Activated CD8-positive, alpha-beta T cell treated with anti-CD3 and anti-CD28 coated beads for 36 hours (primary cell): ENCODE measurements at places on chromosomes 11 and 22.

GRCh38 chr22:28419919-28420318 lies 259.7 kb downstream of the TTC28 start:
- no peak for DNase-seq
- no peak overlapping the region for H3K4me3 ChIP-seq
- no peak overlapping the region for H3K27ac ChIP-seq
- no peaks in the 10 kb centered on the region for H3K4me1 ChIP-seq
- peaks cover 3% of the 10 kb centered on the region for H3K27me3 ChIP-seq

GRCh38 chr11:131908316-131908715 lies 537.9 kb downstream of the NTM start:
- no peak overlapping the region for H3K27ac ChIP-seq
- no peak for DNase-seq
- no peak overlapping the region for H3K4me3 ChIP-seq
- H3K27me3 ChIP-seq: peaks cover 32% of the 10 kb centered on the region
- H3K4me1 ChIP-seq: no peaks in the 10 kb centered on the region

DNA sequence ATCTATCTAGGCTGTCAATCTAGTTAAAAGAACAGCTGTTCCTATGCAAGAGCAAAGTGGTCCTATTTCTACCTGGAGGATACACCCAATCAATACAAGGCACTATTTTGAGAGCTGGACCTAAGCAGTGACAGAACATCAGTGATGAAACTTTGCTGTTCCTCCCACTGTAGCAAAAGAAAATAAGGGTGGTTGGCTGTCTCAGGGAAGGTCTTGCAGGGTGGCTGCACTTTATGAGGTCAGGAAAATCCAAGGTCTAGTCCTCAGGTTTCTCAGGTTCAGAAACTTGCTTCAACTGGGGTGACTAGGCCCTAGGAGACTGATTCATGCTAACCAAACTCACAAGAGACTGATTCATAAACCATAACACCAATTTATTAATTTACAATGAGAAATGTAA lies 11.6 kb downstream of the CPSF7 start:
- H3K27ac ChIP-seq: peak overlapping the region; percentile 74
- H3K4me1 ChIP-seq: peaks cover 50% of the 10 kb centered on the region
- H3K36me3 ChIP-seq: peaks cover 80% of the 10 kb centered on the region
- no peak for DNase-seq
- H3K27me3 ChIP-seq: no peaks in the 10 kb centered on the region

- no peaks in the 10 kb centered on the region for H3K27me3 ChIP-seq
- no peaks in the 10 kb centered on the region for H3K4me1 ChIP-seq
- DNase-seq: no peak
These were observed 297.1 kb downstream of the DYNC2H1 start for GRCh38 chr11:103406357-103406756.

GRCh38 chr11:31441296-31441695 lies 68.1 kb downstream of the IMMP1L start:
- H3K36me3 ChIP-seq: peaks cover 5% of the 10 kb centered on the region
- no peak for DNase-seq
- H3K4me1 ChIP-seq: peaks cover 16% of the 10 kb centered on the region
- H3K27ac ChIP-seq: no peak overlapping the region
